ENCODE measurements at places on chromosomes 11 and 22.
A peak's percentile ranks its signal among the peaks of the same experiment; 100 is the strongest.

DNA sequence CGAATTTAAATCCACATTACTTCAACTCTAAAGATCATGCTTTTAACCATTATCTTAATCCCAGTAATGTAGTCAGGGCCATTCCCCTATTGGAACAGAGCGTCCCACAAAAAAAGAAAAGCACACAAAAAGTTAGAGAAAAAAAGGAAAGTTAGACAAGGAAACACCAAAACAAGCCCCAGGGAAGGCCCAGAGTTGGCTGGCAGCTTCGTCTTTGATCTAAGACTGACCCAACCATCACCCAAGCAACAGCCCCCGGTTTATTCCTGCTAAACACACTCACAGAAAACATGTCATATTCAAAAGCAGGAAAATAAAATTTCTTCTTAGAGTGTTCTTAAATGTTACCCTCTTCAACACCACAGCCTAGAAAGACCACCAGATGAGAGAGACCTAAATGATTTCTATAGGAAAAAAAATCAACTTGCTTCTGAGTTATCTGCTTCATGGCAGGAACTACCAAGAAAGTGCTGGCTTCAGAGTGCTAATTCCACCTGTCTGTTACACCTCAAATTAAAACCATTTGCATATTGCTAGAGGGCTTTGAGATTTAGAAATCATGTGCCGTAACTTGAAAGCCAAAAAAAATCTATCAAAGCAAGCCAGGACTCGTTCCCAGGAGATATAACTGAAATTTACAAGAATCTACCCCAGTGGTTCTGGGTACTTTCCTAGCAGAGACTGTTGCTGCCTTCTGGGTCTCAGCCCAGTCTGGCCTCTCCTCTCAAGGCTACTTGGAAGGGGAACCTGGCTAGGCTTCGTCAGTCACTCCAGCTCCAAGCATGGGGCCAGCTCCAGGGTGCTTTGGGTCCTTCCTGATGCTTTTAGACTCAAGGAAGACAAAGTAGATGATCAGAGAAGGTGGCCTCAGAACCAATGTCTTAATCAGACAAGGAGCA, 31.2 kb downstream of the POU2AF3 start:
- no peak for DNase-seq

DNA sequence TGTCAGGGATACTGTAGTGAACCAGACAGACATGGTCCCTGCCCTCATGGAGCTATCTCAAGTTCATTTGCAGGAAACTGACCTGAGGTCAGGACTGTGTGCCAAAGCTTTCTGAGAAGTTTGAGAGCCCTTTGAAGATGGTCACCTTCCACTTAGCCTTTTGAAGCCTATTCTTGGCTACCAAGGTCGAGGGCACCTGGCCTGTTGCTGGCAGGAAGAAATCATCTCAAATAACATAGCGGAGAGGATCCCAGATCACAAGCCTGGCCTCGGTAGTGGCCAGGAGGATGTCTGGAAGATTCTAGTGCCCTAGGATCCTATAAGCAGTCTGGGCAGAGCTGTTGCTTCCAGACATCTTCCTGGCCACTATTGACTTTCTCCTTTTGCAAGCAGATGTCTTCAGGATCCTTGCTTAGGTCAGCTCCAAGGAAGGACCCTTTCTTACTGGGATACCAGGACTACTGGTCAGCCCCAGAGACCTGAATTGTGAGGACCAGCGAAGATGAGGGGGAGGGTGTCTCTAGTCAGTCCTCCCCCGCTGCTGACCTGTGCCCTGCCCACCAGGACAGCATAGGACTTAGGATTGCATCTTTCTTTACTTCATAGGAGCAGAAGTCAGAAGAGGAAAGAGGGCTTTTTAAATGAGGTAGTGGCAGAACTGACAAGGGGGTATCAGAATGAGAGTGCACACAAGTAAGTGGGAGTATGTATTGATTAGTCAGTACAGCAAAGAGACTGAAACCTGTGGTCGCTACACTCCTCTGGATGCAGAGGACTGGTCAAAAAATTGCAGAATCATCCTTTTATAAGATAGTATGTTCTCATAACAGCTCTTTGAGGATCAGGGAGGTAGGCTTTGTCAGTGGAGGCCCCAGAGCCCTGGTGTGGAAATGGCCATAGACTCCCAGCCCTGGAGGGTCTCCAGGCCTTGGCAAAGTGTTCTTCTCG, 94.8 kb downstream of the TEAD1 start:
- no peak for DNase-seq

GRCh38 chr22:44445731-44446130, 52.3 kb downstream of the RTL6 start:
- no peak for DNase-seq

- DNase-seq: no peak
These were observed 1.4 kb upstream of the VEGFB start for GRCh38 chr11:64232967-64233315.

- DNase-seq: no peak
These were observed 160.9 kb downstream of the ENTHD1 start for GRCh38 chr22:39732625-39733024.

GRCh38 chr11:19792510-19792909, 79.9 kb downstream of the NAV2 start:
- no peak for DNase-seq

- no peak for DNase-seq
These were observed 82.3 kb downstream of the YAP1 start for GRCh38 chr11:102192349-102193066.

DNA sequence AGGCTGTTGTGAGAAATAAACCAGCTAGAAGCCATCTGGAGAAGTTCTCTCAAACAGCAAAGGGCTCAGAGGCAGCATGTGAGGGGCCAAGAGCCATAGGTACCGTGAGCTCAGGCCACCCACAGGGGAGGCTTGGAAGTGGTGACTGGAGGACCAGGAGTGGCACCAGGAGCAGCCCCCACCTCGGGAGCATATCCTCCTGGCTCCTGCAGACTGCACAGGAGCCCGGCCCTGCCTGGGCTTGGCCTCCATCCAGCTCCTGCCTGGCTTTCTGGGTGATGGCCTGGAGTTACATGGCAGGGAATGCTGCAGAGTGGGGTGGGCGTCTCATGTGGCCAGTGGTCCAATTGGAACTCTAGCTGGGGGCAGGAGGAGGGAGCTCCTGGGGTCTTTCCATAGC, 4.2 kb upstream of the MPPED1 start:
- no peak for DNase-seq

GRCh38 chr22:20095521-20095920, 15.5 kb downstream of the DGCR8 start:
- DNase-seq: no peak

GRCh38 chr11:62601122-62601371, 618 bp downstream of the MTA2 start:
- DNase-seq: no peak

GRCh38 chr22:47201186-47201995, 438.9 kb downstream of the TBC1D22A start:
- DNase-seq: no peak

GRCh38 chr11:105152021-105152512, 12.5 kb upstream of the CARD18 start:
- no peak for DNase-seq

DNA sequence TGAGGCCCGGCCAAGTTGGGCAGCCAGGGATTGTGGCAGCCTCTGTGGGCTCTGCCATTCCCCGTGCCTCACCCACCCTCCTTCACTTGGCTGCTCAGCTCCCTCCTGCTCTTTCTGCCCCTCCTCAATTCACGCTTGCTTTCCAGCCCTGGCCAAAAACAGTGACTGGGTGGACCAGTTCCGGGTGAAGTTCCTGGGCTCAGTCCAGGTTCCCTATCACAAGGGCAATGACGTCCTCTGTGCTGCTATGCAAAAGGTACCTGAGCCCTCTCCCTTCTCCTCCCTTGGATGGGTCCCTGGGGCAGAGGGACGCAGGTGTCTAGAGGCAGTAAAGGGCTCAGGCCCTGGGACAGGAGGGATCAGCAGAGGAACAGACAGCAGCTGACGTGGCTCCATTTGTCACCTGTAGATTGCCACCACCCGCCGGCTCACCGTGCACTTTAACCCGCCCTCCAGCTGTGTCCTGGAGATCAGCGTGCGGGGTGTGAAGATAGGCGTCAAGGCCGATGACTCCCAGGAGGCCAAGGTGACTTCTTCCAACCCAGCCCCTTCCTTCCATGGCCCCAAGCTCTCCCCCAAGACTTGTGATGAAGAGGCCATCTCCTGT, 2.7 kb downstream of the FREY1 start:
- DNase-seq: no peak

GRCh38 chr11:71373791-71374454, 74.3 kb downstream of the DHCR7 start:
- DNase-seq: no peak

DNA sequence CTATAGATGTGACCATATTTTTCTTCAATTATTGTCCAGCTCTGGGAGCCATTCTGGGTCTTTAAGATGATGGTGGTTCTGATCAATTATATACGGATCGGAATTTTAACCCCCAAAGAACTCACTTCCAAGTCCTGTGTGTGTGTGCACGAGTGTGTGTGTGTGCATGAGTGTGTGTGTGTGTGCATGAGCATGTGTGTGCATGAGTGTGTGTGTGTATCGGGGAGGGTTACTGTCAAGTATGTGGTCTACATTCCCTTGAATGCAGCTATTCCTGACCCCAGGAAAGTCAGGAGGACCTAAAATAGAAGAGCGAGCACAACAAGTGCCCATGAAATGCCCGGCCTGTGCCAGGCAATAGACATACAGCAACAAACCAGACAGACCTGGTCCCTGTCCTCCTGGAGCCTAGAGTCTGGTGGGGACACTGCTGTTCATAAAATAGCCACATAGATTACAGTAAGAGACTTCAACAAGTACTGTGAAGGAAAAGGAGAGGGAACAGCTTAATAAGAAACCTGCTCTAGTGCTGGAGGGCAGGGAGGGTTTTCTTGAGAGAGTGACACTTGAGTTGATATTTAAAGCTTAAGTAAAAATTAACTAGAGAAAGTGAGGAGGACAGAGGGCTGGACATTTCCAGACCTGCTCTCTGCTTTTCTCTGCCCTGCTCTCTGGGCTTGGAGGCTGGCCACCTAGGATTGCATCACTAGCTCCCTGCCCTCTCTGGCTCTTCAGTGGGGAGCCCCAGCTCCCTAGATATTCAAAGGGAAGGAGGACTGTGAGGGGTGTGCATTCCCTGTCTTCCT, 66.1 kb upstream of the SPON1 start:
- no peak for DNase-seq

DNA sequence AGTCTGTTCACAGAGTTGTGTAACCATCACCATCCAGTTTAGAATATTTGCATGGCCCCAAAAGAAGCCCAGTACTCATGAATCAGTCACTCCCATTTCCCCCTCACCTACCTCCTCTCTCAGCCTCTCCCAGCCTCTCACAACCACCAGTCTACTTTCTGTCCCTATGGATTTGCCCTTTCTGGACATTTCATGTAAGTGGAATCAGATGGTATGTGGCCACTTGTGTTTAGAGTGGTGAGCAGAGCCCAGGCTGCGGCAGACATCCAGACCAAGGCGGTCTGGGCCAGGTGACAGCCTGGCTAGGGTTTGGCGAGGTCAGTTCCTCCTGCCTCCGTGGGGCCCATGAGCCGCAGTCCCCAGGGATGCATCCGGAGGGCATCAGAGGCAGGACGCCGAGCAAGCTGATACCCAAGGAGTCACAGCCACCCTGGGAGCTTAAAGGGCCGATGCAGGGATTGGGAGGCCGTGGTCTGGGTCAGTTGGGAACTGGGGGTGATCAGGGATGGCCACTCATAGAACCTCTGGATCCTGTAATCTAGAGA, 53.3 kb upstream of the CLDN5 start:
- DNase-seq: no peak

GRCh38 chr11:68969386-68969785, 11.4 kb downstream of the MRGPRD start:
- no peak for DNase-seq

- DNase-seq: no peak
These were observed at the start of gene FGF19 for GRCh38 chr11:69703768-69704507. Gene FGF19 (minus strand): TSS chr11:69704022. CDS start chr11:69703876, 146 bp downstream.

GRCh38 chr22:44630826-44631225, 71.2 kb upstream of the PRR5 start:
- no peak for DNase-seq

- DNase-seq: peak; percentile 99
These were observed 98.8 kb downstream of the PKNOX2 start for GRCh38 chr11:125263268-125263790.

- DNase-seq: no peak
These were observed 6.0 kb downstream of the MRPL40 start for GRCh38 chr22:19438298-19438697.

GRCh38 chr22:45987136-45987861, 10.3 kb upstream of the WNT7B start:
- DNase-seq: no peak

DNA sequence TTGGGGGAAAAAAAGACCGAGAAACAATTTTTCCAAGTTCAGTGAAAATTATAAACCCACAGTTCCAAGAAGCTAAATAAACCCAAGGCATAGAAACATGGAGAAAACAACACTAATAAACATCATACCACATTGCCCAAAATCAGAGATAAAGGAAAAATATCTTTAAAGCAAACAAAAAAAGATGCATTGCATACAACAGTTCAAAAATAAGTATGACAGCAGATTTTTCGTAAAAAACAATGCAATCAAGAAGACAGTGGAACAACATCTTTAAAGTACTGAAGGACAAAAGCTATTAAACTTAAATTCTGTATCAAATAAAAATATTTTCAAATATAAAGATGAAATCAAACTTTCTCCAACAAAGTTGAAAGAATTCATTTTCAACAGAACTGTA, 921.3 kb downstream of the METTL15 start:
- no peak for DNase-seq

DNA sequence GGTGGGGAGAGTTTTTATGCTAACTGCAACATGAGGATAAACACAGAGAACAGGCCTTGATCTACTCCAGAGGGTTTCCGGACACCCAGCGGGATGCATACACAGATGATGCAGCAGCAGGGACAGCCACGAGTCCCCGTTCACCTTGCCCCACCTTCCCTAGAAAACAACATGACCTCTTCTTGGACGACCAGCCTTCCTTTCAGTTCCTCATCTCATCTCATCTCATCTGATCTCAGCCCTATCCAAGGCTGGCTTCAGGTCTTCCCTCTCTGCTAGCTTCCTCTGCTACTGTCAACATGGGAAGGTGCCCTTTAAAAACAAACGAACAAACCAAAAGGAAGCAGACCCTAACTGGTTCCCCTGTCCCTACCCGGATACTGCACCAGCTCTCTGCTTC, 1356.2 kb downstream of the TBC1D22A start:
- DNase-seq: no peak

DNA sequence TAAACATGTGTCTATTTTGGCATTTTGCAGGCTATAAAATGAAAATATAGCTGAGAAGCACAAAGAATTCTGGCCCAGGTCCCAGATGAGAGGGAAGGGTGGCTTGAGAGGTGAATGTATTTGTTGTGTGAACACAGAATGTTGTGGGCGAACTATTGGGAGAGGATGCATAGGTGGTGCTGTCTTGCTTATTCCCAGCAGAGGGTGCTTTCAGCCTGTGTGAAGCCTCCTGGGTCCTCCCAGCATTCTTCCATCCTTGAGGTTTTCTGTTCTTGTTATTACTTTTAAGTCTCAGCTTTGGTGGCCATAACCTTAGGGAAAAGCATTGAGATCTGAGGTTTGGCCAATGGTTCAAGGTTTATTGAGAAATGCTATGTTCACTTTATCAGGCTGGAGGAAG, 108.7 kb upstream of the SNX19 start:
- peak; percentile 45 for DNase-seq

- no peak for DNase-seq
These were observed 2.4 kb downstream of the VPS26B start for GRCh38 chr11:134226806-134227325.
